AG10803 (cell line): ENCODE measurements at places on chromosomes 2 and 18.

- no peak for DNase-seq
Measured at GRCh38 chr18:48918660-48919456, 31.9 kb downstream of the SMAD7 start.

DNA sequence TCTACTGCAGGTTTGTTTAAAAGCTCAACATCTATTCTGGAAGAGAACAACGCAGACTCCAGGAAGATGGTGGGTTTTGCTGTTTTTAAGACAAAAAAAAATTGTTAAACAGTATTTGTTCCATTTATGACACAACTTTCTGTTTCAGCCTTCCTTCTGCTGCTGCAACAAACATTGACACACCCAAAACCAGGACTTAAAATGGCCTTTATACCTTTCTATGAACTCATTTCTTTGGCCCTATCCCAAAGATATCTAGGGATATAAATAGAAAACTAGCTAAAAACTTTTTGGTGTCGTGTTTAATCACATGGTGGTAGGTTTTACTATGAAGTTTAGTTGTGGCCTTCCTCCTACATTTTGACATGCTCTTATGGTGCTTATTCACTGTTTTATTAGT is 964 bp upstream of the GALNT3 start:
- DNase-seq = no peak

DNA sequence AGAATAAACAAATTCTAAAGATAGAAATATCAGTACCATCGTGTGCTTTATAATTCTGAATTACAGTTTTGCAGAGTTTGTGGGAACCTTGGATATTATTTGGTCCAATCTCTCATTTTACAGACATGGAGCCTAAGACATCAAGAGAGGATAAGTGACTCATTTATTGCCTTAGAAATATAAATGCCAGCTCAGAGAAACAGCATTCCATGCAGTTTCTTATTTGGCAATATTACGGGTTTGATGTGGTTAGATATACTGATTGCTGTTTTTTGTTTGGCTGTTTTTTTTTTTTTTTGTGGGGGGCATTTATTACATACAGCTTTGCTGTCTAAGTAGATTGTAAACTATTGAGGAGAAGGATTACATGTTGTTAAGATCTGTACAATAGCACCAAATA is 1241.1 kb upstream of the LRRTM1 start:
- no peak for DNase-seq

DNA sequence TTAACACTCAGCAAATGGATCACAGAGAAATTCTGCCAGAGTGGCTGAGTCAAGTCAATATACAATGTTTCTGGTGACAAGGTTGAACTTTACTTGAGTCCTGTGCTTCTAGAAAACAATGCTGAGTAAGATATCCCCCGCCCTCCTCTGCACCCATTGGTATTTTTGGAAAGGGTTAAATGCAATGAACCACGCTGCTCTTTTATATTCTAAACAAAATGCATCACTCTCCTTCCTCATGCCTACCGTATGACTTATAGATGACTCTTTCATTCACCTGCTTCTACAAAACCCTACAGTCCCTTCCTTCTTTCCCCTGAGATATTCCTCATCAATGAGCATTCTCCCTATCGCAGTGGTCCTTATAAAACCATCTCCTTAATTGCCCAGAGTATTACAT is 168.8 kb downstream of the TXNL1 start:
- no peak for DNase-seq

GRCh38 chr2:29509397-29509796 is 394.2 kb downstream of the CLIP4 start:
- peak; percentile 31 for DNase-seq

DNA sequence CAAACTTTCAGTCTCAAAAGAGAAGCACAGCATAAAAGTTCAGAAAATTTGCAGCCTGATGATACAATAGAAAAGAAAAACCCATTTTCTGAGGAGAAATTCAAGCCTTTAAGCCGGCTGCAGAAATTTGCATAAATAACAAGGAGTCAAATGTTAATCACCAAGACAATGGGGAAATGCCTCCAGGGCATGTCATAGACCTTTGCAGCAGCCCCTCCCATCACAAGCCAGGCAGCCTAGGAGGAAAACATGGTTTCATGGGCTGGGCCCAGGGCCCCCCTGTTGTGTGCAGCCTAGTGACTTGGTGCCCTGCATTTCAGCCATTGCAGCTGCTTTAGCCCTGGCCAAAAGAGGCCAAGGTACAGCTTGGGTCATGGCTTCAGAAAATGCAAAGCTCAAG is 54.1 kb upstream of the CAVIN2 start:
- no peak for DNase-seq

DNA sequence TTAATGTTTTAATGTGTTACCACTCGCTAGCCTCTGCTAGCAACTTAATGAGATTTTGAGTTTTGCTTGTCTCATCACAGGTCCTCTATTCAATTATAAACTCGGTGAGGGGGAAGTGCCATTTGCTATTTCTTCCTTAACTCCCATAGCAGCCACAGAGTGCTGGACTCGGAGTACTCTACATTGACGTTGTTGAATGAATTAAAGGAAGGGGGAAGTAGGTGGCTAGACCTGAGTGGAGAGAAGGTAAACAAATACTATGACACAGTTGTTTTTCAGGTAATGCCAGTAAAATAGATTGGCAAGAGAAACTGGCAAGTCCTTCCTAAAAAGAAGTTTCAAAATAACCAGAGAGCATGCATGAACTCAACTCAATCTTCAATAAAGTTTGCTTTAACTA is 339.3 kb downstream of the HRH4 start:
- no peak for DNase-seq

DNA sequence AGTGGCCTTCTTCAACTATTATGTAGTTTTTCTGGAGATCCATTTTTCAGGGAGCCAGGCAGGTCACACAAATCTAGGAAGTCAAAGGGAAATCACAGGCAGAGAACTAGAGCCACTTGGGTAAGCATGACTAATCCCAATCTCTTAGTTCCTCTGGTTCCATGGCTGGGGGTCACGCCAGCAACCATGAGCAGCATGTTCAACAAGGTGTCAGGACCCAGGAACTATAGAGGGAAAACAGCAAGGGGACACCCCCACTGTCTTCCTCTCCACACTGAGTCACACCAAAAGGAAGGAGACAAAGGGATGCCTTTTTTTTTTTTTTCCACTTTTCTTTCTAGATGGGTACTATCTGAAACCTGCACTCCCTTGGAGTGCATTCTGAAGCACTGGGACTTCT is 250.9 kb downstream of the OTX1 start:
- DNase-seq = no peak
